Stimulated activated naive CD8-positive, alpha-beta T cell treated with anti-CD3 and anti-CD28 coated beads, Interleukin-15, Interleukin-2, amounts not matched to agents 100 U/mL and 50 U/mL, for 24 hours (primary cell): ENCODE measurements at places on chromosomes 13 and 19.
A peak's percentile ranks its signal among the peaks of the same experiment; 100 is the strongest.

DNA sequence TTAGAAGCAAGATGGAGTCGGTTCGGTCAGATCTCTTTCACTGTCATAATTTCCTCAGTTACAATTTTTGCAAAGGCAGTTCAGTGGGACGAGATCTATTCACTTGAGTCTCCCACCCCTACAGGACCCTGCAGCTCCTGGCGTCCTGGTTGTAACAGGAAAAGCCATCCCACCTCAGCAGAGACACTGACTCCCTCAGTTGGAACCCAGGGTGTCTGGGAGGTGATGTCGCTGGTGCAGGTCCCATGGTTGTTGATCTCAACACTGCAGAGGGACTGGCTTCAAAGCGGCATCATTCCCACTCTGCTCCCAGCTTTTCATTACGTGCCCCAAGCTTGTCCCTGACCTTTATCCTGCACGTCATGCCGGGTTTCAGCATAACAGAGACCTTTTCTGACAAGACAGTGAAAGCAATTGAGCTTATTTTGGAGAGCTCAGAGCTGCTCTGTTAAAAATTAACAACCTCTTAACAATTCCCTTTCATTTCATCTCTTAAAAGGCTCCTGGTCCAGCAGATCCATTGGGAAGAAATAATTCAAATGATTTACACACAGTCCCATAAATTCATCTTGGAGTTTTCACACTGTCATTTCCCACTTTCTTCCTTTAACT, 17.6 kb upstream of the COG3 start:
- no peak for DNase-seq

DNA sequence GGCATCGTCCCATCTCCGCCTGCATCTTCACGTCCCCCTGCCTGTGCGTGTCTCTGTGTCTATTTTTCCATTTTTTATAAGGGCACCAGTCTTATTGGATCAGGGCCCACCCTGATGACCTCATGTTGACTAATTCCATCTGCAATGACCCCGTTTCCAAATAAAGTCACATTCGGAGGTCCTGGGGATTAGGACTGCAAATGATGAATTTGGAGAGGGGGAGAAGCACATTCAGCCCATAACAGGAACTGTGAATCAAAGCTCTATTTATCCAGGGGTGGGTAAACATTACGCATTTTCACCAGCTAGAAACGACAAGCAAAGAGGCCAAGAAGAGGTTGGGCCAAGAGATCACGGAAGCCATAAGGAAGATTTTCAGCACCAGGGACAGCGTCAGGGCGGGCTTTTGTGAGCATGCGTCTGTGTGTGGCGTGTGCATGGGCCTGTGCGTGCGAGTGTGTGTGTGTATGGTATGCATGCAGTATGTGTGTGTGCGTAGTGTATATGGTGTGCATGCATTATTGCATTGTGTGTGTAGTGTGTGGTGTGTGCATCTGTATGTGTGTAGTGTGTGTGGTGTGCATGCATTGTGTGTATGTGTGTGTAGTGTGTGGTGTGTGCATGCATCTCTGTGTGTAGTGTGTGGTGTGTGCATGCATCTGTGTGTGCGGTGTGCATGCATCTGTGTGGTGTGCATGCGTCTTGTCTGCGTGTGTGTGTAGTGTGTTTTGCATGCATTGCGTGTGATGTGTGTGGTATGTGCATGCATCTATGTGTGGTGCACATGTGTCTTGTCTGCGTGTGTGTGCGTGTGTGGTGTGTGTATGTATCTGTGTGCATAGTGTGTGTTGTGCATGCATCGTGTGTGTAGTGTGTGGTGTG, 19.6 kb downstream of the CELF5 start:
- DNase-seq, result peak; percentile 62

- DNase-seq, result no peak
Observed at GRCh38 chr19:30877661-30878113, 471.5 kb downstream of the TSHZ3 start.

GRCh38 chr13:52711286-52711685, 28.3 kb downstream of the CNMD start:
- no peak for DNase-seq

- no peak for DNase-seq
Observed at GRCh38 chr13:97506511-97506910, 72.5 kb downstream of the RAP2A start.
